Stimulated activated naive CD4-positive, alpha-beta T cell treated with Interleukin-2 at 50 U/mL for 16 hours (primary cell): ENCODE measurements at places on chromosomes 1 and 21.

GRCh38 chr1:193348091-193348768, 161.8 kb upstream of the B3GALT2 start:
- no peak for DNase-seq

- DNase-seq = peak; percentile 14
These were observed 2.0 kb downstream of the EDARADD start for GRCh38 chr1:236395947-236396664.

GRCh38 chr1:37477946-37478345, 3.6 kb downstream of the ZC3H12A start:
- DNase-seq = no peak

GRCh38 chr1:43284546-43285110, 753 bp downstream of the C1orf210 start:
- no peak for DNase-seq

DNA sequence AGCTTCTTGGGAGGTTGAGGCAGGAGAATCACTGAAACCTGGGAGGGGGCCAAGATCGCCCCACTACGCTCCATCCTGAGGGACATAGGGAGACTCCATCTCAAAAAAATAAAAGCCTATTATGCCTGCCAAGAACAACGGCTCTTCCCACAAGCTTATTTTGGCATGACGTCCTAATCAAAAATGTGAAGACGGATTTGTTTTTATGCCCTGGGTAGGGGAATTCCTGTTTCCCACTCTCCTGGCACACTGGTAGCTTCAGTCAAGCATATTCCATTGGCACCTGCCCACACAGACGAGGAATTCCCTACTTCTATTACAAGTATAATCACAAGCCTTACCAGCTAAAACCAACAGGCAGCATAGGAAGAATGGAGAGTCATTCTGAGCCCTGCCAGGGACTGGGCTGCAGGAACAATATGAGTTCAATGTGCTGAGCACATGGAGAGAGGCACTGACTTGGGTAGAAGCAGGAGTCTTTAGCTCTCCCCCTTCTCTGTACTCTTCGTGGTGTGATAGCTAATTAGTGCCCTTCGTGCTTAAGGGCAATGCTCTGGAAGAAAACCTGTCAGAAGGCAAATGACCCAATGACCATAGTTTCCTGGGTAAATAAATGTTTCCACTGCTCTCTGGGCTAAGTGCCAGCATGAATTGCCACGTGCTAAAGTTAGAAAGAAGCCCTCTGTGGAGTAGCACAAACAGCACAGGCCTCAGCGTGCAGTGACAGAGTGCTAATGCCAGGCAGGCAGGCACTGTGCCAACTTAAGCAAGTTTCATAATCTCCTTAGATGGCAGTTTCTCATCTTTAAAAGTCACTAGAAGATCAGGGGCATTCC, 16.8 kb downstream of the TNFSF4 start:
- DNase-seq = no peak

DNA sequence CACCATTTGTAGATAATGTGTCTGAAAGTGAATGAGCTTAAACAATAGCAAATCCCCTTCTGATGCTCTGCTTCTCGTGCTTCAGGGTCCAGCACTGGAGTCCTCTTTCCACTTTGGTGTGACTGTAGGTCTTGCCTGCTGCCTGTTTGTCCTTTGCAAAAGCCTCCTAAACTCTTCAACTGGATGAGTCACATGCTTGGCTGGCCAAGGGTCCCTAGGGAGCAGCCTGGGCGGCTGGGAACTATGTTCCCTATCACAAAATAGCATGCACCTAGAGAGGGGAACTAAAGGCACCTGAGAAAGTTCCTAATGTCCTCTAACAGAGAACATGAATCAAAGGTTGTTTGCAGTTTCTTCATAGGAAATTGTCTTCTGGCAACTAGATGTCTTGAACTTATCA, 607.2 kb upstream of the PLXNA2 start:
- no peak for DNase-seq

- DNase-seq = peak; percentile 57
These were observed 611 bp upstream of the PIK3C2B start for GRCh38 chr1:204495078-204495753.

DNA sequence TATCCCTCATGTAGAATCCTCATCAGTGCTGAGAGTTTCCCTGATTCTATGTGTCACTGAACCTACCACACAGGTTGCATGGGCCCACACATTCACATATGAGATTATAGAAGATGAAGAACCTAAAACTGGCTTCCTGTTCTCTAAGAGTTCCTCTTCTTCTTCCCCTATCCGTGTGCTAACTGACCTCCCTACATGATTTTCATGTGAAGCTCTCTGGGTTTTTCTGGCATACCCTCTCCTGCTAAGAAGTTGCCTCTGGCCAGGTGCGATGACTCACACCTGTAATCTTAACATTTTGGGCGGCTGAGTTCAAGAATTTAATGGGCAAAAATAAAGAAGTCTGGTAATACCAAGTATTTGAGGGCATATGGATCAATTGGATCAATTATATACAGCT, 5.5 kb upstream of the CD244 start:
- DNase-seq = no peak

DNA sequence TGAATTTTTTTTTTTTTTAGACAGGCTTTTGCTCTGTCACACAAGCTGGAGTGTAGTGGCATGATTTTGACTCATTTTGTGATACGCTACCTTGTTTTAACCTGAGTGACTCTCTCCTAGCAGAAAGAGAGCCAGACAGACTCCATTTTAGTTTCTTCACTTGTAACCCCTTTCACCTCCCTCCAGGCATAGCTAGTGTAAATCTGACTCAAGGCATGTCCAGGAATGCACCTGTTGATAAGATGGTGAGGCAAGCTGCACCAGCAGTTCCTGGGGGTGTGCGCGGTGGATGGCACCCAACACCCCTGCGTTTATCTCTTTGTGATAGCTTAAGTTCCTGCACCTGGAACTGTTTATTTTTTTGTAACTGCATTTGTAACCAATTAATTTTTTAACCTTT, 4.7 kb upstream of the PHACTR4 start:
- no peak for DNase-seq

DNA sequence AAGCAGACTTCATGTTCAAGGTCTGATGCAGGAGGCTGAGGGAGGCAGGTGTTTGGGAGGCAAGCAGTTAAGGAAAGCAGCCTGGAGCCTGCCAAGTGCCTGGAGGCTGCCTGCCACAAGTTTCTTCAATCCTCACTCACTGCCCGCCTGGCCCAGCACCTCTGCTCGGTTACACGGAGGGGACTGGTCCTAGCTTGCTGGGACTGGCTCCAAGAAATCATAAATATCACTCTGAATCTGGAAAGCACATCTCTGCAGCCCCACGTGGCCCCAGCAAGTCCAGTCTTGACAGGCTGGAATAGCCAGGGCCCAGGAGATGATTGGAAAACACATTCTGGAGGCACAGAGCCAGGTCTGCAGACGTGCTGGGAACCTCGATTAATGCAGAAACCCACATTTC, 83.9 kb downstream of the BCAR3 start:
- no peak for DNase-seq

DNA sequence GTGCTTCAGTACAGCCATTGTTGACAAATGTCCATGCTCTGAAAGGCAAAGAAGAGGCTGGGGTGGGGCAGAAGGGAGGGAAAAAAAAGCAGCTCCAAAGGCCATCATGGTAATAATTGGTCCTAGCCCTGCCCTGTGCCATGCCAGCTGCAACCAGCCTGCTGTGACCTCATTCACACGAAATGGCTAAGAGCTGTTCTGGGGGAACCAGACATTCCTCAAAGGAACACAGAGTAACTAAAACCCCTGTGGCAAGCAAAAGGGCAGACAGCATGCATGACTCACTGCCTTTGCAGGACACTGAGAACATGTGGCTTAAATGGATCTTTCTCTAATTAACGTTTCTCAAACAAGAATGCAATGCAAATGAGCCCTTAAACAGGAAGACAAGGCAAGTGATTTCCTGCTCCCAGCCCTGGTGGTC, 42.3 kb downstream of the STYXL2 start:
- DNase-seq = no peak

- DNase-seq = no peak
These were observed 12.6 kb downstream of the FUBP1 start for GRCh38 chr1:77966291-77966690.

- DNase-seq = no peak
These were observed 283.1 kb downstream of the LMX1A start for GRCh38 chr1:165073185-165074007.

- DNase-seq = no peak
These were observed 30.7 kb upstream of the IL20 start for GRCh38 chr1:206834711-206835110.

- no peak for DNase-seq
These were observed 24.6 kb downstream of the KIRREL1 start for GRCh38 chr1:158017800-158018595.

GRCh38 chr1:145995148-145995881, 1.1 kb downstream of the TXNIP start:
- no peak for DNase-seq

- DNase-seq = peak; percentile 24
These were observed 236.5 kb upstream of the JUN start for GRCh38 chr1:59020151-59020997.

DNA sequence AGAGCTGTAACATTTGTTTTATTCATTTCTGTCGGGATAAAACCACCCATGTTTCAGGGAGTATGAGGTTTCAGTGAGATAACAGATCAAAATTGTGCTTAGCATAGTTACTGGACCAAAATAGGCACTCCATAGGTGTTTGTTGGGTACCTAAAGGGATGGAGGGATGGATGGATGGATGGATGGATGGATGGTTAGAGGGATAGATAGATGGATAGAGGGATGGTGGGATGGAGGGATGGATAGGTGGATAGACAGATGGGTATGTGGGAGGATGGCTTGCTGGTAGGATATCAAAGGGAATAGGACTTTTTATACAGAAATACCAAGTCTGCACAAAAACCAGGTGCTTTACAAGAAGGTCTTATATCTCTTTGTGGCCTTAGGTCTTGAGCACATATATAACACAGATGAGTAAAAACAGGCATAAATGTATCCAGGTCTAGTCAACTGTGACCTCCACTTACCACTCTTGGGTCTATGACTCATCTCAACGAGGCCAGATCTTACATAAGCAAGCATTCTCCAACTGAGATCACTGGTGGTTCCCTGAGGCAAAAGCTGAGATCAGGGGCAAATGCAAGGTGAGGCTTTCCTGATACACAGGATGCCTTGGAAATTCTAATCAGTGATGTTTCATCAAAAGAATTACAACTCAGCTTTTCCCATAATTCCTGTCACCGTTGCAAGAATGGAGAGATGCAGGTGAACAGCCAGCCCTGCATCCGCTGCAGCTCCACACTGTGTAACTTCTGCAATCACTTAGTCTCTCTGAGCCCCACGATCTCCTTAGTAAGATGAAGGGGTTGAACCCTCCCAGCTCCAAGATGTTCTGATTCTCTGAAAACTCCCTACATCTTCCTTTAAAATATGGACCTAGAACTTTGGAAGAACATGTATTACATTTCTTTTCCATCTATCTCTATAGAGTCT, 32.0 kb downstream of the PTAFR start:
- DNase-seq = no peak

GRCh38 chr1:216186816-216187215, 236.4 kb downstream of the USH2A start:
- DNase-seq = no peak

DNA sequence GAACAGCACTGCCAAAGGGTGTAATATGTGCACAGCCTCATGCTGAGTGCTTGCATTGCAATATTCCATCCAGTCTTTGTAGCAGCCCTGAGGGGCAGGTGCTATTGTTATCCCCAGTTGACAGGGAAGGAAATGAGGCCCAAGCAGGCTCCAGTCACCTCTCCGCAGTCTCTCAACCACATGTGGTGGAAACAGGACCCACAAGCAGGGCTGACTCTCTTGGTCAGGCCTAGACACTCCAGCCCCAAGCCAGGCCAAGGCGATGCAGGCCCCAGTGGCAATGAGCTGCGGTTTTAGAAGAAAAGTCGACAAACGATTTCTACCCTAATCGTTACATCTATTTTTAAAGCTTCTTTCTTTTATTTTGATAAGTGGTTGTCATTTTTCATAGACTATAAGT, 52.6 kb upstream of the GADD45A start:
- DNase-seq = no peak
